NCI-H1048 (cell line): ENCODE measurements at places on chromosomes 11 and 22.
A peak's percentile ranks its signal among the peaks of the same experiment; 100 is the strongest.

- no peak for DNase-seq
Measured at GRCh38 chr22:17743661-17744411, 30.4 kb downstream of the BID start.

DNA sequence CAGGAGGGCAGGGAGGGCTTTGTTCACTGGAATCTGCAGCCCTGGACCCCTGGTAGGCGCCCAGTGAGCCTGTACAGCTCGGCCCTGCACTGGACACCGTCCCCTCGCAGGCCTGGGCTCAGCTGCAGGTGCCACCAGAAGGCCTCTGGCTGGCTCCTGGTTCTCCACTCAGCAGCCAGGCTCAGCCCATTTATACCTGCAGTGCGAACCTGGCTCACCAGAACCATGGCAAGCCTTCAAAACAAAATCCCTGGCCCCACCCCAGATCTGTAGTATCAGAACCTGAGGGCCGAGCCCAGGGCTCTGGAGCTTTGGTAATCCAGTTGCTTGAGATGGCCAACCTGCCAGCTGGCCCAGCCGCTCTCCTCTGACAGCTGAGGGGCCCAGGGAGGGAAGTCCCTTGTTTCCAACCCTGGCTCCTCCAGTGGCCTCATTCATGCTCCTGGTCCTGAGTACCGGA is 870 bp upstream of the FREY1 start:
- no peak for DNase-seq

DNA sequence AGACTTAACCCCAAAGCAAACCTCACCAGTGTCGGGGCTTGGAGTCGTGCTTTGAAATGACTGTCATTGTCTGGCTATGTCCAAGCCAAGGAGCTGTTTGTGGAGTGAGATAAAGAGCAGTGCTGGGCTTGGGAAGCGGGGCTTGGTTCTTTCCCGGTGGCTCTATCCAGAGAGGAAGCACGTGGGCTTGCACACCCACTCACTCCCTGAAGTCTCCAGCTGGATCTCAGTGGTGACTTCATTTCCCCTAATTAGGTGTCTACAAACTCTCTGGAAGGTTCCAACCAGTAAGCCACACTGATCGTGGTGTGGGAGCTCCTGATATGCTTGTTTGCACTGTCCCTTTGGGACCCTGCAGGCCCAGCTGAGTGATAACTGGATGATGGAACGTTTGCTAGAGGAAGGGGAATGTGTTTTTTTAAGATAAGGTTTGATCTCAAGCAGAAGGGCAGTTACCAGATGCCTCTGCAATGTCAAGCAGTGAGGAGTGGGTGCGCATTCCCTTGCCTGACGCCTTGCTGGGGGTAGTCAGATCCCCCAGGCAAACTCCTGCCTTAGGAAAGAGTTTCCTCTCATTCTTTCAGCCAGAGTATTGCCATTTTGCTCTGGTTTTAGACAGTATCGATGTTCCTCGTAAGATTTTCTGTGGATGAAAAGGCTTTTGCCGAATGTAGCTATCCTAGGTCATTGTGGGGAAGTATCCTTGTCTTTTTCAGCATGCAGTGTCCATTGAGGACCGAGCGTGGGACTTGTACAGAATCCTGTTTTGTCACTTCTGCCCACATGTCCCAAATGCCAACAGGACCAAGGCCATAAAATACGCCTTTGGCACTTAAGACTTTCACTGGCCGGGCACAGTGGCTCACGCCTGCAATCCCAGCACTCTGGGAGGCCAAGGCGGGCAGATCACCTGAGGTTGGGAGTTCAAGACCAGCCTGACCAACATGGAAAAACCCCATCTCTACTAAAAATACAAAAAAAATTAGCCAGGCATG is 90.9 kb downstream of the MICAL2 start:
- no peak for DNase-seq

- no peak for DNase-seq
Measured at GRCh38 chr11:70628855-70629844, 230.8 kb downstream of the CTTN start.

- peak; percentile 77 for DNase-seq
Measured at GRCh38 chr11:130002352-130002845, at the start of gene PRDM10. TSS of gene PRDM10 (minus strand) at chr11:130002835. CDS start at chr11:129960964, 41,871 bp downstream.

- no peak for DNase-seq
Measured at GRCh38 chr22:47329727-47330650, 567.5 kb downstream of the TBC1D22A start.

GRCh38 chr22:26894766-26895485 is 237.5 kb downstream of the MIAT start:
- no peak for DNase-seq

DNA sequence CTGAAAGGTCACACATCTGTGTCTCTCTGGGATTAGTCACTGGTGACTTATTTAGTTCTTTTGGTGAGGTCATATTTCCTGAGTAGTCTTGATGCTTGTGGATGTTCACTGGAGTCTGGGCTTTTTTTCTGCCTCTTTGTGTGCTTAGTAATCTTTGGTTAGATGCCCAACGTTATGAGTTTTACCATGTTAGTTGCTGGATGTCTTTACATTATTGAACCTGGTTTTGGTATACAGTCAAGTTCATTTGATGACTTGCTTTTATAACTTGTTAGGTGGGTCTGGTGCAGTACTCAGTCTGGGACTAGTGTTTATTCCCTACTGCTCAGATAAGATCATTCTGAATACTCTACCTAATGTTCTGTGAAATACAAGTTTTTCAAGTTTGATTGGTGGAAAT is 26.2 kb upstream of the SLC37A2 start:
- DNase-seq = no peak

DNA sequence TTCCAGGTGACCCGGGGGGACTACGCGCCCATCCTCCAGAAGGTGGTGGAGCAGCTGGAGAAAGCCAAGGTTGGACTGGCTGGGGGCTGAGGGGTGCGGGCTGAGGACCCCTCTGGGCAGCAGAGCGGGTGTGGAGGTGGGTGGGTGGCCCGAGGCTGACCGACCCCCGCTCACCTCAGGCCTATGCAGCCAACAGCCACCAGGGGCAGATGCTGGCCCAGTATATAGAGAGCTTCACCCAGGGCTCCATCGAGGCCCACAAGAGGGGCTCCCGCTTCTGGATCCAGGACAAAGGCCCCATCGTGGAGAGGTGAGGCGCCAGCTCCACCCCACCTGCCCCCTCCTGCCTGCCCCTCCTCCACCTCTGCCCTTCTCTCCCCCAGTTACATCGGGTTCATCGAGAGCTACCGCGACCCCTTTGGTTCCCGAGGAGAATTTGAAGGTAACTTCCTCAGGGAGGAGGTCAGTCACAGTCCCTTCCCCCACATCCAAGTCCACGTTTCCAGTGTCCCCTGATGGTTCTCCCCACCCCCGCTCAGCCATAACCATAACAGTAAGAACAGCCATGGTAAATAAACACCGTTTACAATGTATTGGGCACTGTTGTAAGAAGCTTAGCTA is 11.2 kb downstream of the DPP3 start:
- no peak for DNase-seq

DNA sequence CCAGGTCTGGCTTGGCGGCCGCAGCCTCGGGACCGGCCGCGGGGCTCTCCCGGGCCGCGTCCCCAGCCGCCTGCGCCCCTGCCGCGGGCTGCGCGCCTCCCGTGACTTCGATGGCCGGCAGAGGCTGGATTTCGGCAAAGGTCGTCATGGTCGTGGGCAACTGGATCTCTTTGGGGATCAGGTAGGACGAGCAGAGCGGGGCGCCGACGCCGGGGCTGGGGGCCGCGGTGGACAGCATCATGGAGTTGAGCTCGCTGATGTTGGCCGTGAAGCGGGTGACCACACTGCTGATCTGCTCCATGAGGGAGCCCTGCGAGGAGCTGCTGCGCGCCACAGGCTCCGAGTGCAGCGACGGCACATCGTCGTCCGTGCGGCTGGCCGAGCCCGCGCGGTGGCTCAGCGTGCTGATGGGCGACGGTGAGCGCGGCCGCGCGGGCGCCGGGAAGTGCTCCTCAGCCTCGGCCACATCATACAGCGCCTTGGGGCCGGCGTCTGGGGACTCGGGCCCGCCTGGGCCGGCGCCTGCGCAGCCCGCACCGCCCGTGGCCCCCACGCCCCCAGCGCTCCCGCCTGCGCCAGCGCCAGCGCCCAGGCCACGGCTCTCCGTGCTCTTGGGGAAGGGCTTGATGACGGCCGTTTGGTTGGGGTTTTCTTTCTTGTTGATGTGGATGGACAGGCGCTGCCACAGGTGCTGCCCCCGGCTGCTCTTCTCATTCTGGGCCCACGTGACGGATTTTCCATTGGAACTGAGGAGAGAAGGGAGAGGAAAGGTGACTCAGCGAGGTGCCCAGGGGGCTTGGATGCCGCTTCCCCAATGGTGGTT is 171.4 kb upstream of the CTSC start:
- DNase-seq = no peak

GRCh38 chr11:68994161-68994893 is 13.5 kb upstream of the MRGPRD start:
- no peak for DNase-seq

GRCh38 chr11:57417056-57417455 is 9.9 kb downstream of the SLC43A3 start:
- no peak for DNase-seq

DNA sequence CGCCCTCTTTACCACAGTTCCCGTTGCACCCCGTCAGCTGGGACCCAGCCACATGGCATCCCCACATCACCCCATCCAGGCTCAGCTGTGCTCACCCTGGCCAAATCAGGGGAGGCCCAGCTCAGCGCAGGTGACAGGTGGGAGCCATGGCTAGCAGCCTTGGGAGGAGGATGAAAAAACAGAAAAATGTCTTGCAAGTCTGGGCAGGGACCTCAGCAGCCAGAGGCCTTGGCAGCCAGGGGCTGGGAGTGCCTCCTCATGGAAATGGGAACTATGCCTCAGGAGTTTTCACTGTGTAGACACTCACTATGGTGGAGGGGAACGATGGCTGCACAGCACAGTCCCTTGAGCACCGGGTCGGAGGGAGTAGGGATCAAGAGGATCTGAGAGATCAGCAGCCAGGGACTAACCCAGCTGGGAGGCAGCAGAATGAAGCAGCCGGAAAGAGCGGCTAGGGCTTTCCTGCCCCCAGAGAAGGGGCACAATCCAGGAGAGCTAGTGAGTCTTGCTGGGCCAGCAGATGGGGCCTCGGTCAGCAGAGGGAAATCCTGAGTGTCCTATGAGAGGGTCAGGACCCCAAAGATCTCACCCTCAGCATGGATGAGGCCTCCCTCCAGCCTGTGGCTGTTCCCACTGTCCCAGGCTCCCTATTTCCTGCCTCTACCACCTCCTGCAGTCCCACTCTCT is 6.2 kb upstream of the FTH1 start:
- DNase-seq = no peak

- DNase-seq = no peak
Measured at GRCh38 chr11:111322534-111322933, 24.2 kb downstream of the POU2AF3 start.

DNA sequence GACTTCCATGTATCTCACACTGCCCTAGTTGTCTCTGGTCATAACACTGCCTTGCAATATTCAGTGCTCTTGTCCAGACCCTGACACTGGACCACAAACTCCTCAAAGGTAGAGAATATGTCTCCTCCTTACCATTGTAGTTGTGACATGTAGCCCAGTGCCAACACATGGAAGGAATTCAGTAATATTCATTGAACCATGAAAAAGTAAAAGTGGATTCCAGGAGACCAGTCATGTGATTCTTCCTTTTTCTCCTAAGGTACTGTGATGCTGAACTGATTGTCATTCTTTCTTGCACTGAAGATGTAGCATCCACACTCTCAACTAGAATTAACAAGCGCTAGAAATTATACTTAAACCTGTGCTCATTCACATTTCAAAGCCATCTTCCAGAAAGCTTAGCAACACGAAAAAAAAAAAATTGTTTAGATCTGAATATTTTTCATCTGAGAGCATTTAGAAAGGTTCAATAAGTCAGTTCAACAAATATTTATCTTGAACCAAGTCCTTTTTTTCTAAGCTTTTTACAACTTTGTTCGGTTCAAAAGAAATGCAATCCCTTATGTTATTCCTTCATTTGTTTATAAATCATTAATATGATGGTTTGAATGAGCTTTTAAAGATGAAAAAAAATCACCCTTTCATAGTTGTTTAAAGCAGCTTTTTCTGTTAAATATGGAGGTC is 224.7 kb upstream of the BLID start:
- no peak for DNase-seq

DNA sequence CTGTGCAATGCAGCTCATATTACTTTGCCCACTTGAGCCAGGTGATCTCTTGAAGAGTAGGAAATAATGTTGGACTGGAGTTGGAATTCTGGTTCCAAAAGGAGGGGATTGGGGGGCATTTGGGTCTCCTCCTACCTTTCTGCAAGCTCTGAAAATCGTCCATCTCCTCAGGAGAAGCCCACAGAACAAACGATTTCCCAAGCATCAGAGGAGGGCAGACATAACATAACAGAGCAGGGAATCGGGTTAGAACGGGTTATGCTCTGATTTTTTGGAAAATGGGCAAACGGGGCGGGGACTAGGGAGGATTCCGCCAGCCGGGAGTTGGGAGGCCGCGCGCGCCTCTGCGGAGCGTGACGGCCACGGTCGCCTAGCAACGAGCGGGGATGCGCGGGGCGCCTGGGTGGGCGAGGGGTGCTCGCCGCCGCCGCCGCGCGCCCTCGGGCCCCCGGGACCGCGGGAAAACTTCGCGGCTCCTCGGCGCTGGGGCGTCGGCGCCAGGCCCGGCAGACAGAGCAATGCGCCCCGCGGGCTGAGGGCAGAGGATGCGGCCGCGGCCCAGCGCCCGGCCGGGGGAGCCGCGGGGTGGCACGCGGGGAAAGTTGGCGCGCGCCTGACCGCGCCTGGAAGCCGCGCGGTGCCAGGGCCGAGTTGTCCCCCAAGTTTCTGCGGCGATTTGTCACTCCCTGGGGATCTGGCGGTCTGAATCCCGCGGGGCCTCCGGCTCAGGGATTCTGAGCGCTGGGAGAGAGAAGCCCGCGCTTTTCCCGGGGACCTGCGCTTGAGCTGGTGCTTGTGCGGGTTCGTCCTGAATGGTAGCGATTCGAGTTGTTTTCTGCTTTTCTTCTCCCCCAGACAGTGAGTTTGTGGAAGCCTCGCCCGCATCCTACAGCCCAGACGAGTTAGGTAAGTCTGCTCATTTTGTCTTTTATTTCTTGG is 27.8 kb upstream of the AMOTL1 start:
- DNase-seq = no peak

DNA sequence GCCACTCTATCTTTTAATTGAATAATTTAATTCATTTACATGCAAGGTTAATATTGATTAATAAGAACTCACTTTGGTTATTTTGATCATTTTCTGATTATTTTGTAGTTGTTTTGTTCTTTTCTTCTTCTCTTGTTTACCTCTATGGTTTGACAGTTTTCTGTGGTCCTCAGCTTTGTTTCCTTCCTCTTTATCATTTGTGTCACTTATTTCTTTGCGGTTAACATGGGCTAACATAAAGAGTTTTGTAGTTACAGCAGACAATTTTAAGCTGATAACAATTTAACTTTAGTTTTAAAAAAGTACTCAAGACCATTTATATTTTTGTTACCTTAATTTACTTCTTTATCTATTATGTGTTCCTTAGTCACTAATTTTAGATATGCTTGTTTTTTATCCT is 1032.8 kb upstream of the RAG2 start:
- DNase-seq = no peak
